Amniotic epithelial cell (primary cell): ENCODE measurements at places on chromosomes 1 and 21.

- no peak for DNase-seq
Observed at GRCh38 chr1:50633465-50633864, 210.2 kb upstream of the DMRTA2 start.

DNA sequence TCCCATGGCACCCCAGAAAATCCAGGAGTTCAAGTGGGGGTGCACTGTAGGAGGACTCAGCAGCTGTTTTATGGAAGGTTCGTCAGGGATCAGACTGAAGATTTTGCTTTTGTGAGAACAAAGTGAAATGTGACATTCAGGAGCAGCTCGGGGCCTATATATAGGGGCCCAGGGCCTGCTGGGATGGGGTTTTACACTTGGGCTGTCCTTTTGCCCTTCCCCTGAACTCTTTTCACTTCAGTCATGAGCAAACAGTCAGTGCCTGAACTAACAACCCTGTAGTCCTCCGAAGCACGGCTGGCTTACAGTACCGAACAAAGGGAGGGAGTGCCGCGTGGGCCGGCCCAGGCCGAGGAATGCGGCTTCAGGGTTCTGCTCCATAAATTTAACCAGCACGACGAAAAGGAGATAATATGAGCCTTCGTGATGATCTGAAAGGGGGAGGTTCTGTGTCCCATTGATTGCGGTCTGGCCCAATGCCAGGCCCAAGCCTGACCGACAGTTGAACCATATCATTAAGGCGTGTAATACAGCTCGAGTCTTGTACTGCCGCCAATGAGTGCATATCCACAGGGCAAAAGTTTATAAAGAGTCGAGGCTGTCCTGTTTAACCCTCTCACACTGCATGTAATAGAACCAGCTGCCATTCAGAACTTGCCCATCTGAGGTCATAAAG lies 139.9 kb downstream of the DHRS3 start:
- peak; percentile 99 for DNase-seq

DNA sequence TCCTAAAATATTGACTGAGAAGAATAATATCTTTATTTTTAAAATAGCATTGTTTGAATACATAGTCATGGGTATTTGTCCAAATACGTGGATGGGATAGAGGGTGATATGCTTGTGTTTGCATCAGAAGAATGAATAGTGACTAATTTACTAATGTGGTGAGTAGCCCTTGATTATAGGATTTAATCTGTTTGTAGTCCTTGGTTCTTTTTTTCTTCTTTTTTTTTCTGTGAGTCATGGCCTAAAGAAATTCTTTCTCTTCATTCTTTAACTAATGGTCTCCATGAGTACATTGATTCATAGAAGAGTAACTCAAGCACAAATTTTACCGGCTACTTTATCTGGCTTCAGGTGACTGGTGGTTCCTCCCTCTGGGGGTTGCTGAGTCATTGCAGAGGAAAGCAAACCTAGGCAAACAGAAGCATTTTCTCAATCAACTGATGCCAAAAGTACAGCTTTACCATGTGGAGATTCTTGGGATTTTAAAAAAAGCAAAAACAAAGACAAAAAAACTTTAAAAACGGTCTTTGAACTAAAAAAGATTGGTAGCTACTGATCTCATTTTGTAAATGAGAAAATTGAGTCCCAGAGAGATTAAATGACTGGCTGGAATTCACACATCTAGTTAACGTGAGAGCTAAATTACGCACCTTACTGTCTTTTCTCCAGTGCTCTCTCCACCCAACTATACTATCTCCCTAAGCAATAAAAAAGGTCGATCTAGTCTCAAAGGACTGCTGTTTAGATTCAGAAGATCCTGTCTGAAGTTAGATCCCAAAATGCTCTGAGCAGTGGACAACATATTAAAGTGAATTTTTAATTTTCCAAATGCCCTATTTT lies 40.5 kb downstream of the AK5 start:
- peak; percentile 97 for DNase-seq

DNA sequence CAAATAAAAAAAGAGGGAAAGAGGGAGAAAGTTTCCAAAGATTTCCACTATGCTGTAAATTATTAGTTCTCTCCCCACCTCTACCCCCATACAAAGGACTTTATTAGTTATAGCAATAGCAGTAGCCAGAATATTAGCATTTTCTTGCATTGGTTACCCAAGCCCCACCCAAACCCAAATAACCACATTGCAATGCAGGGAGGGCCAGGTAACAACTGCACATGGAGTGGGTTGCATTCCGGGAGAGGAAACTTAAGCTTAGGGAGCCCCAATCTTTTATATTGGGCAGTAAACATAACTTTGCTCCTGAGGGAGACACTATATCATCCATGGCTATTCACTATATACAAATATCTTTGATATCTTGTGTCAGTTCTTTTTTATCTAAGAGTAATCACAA lies 6.0 kb downstream of the ADIPOR1 start:
- DNase-seq, result no peak

DNA sequence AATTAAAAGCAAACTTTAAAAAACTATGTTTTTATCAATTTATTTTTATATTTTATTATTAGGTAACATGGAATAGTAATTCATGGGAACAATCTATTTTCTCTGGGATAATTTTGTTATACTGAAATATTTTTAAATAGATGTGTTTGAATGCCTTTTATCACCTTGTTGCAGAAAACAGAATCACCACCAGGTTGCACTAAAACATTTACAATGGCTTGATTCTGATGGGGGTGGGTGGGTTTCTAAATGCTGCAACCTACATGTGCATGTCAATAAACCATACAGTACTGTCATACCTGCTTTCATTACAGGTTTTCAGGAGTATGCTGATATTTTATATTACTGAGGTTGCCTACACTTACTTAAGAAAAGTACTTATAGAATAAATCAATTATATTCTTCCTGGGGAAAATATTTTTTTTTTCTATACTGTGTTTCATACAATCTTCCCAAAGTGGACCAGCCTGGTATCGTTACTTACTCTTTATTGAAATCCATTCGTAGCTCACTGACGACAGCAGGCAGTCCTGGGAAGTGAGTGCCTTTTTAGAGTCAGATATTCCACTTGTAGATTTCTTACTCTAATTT lies 132.8 kb downstream of the PTPRC start:
- DNase-seq, result peak; percentile 64

- DNase-seq, result no peak
Observed at GRCh38 chr1:116766616-116767469, 12.6 kb downstream of the CD2 start.

GRCh38 chr1:84613026-84613425 lies 38.8 kb upstream of the CTBS start:
- peak; percentile 50 for DNase-seq

DNA sequence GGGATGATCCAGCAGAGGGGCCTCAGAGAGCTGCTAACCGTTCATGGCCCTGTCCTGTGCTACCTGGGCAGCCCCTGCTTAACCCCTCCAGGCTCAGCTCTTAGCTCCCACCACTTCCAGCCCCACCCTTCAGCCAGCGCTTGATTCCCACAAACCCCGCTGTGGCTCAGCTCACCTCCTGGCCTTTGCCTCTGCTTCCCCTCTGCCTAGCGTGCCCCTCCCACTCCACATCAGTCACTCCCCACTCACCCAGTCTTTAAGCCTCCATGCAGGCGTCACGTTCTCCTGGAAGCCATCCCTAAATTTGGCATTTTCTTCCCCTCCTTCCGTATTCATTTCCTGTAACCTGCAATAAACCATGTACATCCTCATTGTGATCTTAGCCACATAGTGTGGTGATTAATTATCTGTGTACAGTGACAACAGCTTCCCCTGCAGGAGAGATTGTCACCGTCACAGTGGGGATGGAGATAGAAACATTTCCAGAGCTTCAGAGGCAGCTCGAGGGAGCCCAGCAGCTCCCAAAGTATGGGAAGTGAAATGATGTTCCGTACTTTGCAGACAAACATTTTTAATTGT lies 65.5 kb downstream of the EPHB2 start:
- no peak for DNase-seq

- no peak for DNase-seq
Observed at GRCh38 chr21:26397545-26397944, 175.5 kb downstream of the CYYR1 start.

GRCh38 chr1:173448945-173449344 lies 28.2 kb upstream of the PRDX6 start:
- no peak for DNase-seq
